ENCODE measurements at places on chromosomes 12 and 14.

- no peak for DNase-seq
Observed at GRCh38 chr12:32475724-32476123, 76.4 kb downstream of the FGD4 start.

DNA sequence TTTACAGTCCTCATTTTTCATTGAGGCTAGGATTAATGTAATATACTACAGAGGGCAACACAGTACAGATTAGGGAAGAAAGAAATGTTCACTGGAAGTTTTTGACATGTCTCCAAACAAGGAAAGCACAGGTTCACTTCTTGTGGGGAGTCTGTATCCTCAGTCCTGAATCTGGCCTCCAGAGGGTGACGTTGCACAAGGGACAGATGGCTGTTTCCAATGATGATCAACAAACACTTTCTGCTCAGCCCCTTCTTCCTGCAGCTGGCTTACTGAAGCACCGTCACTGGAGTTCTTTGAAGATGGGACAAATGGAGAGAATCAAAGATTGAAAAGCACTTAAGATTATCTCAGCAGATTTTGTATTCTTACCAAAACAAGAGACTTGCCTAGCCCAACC lies 123.3 kb upstream of the OR4E1 start:
- no peak for DNase-seq

DNA sequence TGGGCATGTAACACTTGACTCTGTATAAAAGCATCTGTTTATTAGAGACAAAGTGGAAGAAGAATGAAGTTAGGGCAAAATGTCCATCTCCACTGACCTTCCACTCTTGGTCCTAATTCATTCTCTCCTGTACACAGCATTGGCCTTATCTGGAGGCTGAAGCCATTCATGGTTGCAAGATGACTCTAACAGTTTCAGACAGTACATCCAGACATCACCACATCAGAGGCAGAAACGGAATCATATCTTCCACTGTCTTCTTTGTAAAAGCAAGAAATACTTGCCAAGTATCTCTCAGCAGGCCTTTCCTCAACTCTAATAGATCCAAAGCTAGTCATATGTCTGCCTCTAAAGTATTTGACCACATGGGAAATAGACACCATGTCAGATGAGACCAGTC lies 41.1 kb downstream of the PTHLH start:
- DNase-seq: no peak

GRCh38 chr14:75393794-75394193 lies 34.0 kb upstream of the JDP2 start:
- DNase-seq: no peak

GRCh38 chr12:45406988-45407850 lies 191.3 kb downstream of the ANO6 start:
- DNase-seq: no peak

DNA sequence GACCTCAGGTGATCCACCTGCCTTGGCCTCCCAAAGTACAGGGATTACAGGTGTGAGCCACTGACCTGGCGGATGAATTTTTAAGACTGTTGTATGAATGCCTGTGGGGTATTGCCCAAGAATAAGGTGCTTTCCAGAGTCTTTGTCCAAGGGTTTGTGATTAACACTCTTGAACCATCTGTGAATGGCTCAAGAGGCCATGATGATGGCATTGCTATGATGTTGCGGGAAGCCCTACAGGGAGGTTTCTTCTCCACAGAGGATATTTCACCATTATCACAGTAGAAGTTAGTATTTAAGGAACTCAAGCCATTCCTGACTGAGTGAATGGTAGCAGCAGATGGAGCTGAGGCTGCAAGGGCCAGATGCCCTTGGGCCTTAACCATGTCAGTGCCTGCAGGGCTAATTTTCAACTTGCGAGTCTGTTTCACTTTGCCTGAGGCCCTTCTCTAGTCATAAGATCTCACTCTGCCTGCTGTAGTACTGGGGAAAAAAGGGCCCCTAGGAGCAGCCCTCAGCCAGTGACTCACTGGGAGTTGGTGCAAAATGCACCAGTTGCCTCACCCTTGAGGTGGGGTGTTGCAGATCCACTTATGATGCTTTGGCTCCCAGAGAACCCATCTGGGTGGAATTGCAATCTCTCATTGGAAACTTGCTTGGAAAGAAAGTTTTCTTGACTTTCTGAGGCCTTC lies 108.6 kb upstream of the FLRT2 start:
- no peak for DNase-seq

- no peak for DNase-seq
Observed at GRCh38 chr14:71711619-71712018, 220.6 kb upstream of the RGS6 start.

DNA sequence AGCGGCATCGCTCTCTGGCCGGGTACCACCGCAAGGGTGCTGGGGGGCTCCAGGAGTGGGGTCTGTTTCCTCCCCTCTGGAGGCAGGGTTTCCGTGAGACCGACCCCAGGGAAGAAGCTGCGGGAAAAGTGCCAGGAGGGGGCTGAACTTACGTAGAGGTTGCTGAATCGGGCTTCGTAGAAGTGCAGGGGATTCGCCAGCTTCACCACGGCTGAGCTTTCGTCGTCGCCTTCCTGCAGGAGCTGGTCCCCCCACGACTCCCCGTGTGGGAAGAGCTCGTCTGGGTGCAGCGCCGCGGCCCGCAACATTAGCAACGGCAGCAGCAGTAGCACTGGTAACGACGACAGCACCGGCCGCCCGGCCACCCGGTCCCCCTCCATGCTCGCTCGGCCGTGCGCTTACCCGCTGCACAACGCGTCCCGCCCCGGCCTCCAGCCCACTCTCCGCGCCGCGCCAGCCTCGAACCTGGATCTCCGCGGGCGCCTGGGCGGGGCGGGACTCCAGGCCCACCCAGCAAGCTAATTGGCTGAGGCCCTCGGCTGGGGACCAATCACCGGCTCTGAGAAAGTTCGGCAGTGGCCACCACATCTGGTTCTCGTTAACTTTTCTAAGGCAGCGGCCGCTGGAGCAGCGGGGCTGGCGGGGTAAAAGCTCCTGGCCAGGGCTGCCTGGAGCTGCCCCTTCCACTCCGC lies at the start of gene NID2:
Gene NID2, minus strand, starts transcription at position 445 of the 692 bp plus-strand sequence. Its CDS starts 65 bp downstream, at position 380.
- no peak for DNase-seq

DNA sequence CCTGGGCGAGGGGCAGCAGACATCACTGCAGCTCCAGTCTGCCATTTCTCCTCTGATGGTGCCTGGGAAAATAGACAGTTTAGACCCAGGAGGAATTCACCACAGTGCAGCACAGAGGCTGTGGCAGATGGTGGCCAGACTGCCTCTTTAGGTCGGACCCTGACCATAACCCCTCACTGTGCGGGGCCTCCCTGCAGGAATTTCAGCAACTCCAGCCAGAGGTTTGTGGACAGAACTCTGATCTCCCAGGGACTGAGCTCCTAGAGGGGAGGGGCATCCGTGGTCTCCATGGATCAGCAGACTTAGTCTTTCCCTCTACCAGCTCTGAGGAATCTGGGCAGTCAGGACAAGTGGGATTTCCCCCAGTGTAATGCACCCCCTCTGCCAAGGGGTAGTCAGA lies 106.5 kb downstream of the ZC3H14 start:
- DNase-seq: no peak

DNA sequence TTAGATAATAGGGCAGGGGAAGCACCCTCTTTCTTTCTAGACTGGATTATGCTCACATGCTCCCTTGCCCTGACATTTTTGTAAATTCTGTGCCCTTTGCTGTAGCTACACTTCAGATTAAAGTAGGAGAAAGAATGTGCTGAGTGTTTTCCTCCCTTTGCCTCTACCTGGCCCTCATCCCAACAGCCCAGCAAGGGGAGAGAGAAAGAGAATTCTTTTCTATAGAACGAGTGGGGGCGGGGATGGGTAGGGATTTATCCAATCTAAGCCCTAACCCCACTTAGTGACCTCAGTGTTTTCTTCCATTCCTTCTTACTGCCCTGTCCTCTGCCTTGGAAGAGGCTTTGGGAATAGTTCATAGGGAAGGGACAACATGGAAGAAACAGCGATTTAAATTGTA lies 13.5 kb downstream of the GPR84 start:
- DNase-seq: no peak

DNA sequence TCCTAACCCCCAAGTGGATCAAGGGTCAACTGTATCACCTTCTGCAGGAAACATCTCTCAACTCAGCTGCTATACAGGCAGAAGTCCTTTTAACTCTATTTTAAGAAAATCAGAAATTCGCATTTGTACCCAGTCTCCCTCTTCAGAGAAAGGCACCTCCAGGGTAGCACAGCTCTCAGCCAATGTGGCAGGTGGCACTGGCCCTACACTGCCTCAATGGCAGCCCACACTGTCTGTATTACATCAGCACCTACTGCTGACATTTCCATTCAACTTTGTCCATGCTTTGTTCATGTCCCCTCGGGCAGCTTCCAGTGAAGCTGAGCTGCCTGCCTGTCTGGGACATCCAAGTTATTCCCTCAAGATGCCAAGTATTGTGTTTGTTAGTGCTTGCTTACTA lies 8.8 kb downstream of the SPTSSA start:
- DNase-seq: no peak

GRCh38 chr14:77838831-77839511 lies 39.1 kb downstream of the ADCK1 start:
- no peak for DNase-seq

DNA sequence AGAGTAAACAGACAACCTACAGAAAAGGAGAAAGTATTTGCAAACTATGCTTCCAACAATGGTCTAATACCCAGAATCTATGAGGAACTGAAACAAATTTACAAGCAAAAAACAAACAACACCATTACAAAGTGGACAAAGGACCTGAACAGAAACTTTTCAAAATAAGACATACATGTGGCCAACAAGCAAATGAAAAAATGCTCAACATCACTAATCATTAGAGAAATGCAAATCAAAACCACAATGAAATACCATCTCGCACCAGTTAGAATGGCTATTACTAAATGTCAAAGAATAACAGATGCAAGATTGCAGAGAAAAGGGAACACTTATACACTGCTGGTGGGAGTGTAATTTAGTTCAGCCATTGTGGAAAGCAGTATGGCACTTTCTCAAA lies 125.8 kb downstream of the C12orf42 start:
- DNase-seq: no peak

- DNase-seq: no peak
Observed at GRCh38 chr12:103318566-103318965, 177.2 kb downstream of the C12orf42 start.

DNA sequence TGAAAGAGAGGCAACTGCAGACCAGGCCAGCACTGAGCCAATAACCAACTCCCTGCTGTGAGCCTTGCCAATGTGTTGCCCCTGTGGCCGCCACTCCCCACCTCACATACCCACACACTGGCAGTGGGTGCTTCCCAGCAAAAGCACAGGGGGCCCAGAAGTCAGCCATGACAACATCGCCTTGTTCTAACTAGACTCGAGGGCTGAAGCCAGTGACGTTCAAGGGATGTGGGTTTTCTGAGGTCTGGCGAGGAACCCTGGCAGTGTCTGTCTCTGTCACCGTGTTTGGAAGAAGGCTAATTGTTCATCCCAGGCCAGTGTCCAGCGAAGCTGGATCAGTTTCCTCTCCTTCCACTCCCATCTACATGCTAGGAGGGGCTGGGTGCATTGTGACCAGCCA lies 311.8 kb upstream of the AMIGO2 start:
- no peak for DNase-seq

GRCh38 chr12:93468008-93468371 lies 676 bp downstream of the MRPL42 start:
- DNase-seq: no peak

All from hematopoietic multipotent progenitor cell treated with erythropoietin and hydrocortisone succinate and interleukin-3 and kit ligand, for 17 days (in vitro differentiated cells).